ENCODE measurements at places on chromosomes 5 and 9.

DNA sequence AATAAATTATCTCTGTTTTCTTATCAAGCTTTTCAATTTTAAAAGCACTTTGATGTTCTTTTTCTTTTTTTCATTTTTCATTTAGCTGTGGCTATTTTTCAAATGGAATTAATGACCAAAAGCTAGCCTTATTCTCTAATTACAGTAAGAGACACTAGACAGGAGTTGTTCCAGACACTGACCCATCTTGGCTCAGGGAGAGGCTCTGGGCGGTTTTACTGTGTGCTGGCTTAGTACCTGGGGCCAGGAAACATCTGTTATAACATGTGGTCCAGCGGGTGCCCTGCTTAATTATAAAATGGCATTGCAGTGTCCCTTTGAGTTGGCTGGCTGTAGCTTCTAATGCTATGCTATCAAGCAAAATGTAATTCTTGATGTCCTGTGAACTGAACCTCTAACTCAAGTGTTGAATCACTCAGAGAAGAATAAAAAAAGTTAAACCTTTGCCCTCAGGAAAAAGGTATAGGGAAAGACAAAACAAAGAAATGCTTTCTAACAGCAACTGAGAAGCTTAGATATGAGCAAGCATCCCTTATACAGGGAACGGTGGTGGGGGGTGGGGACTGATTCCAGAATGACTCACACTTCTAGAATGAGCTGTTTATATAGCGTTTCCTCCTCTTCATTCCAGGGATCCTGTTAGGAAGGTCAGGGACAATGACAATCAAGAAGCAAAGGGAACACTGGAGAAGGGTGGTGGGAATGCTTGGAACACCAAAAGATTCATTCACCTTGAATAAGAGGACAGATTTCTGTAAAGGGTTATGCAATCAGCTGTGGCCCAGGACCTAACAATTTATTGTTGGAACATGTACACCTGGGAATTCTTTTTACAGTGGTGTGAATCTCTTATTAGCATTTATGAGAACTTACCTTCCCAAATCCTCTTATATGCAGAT is 58.7 kb upstream of the NFIB start:
- DNase-seq = no peak

DNA sequence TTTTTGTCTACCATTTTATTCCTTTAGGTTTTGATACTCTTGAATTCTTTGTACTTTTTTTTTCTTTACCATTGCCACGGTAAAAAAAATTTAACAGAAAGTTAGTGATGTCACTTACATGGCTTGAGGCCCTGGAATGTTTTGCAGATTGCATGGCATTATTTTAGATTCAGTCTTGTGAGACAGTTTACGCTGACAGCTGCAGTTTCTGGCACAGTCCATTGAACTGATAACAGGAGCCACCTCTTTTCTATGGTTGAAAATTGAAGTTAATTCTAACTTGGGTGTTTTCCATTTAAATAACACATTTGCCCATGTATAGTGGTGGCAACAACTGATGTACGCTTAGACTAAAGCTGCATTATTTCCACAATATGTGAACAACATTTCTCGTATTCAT is 1028.5 kb downstream of the CDH18 start:
- DNase-seq = no peak

DNA sequence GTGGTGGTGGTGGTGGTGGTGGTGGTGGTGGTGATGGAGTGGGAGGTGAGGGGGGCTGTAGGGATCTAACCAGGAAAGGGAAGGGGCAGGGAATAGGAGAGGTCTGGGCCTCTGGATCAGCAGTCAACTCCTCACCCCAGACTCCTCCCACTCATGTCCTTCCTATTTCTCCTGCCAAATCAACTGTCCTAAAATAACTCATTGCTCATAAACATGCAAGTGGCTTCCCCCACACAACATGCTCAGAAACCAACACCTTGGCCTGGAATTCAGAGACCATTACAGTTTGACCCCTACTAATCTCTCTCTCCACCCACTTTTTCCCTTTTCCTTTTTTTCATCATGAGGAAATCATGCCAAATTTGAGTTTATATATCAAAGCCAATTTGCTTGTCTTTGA is 8.4 kb upstream of the FSD1L start:
- DNase-seq = no peak

GRCh38 chr5:57777174-57777581 is 294.6 kb upstream of the ACTBL2 start:
- no peak for DNase-seq

GRCh38 chr9:108512426-108513173 is 343.2 kb downstream of the ACTL7B start:
- DNase-seq = no peak

DNA sequence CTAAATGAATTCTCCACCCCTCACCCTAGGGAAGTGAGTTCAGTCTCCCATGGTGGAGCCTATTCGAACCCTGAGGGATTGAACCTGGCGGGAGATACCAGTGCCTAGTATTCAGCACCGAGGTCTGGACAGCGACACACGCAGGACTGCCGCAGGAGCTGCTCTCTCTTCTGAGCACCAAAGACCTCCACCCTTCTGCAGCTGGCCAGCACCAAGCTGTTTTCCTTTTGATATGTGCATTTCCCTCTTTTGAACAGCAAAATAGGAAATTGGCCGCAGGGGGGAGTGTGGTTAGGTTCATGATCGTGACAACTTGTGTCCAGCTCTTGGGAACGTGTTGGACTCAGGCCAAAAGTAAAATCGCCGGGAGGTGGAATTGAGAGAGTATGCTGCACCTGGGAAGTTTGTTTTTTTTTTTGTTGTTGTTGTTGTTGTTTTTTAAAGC is 1.2 kb upstream of the PCSK1 start:
- DNase-seq = peak; percentile 22

GRCh38 chr5:132294728-132295504 is 722 bp downstream of the SLC22A4 start:
- DNase-seq = peak; percentile 71

- no peak for DNase-seq
These were observed 35.1 kb downstream of the CTNNAL1 start for GRCh38 chr9:108978205-108978604.

GRCh38 chr9:4756420-4756819 is 15.4 kb upstream of the AK3 start:
- no peak for DNase-seq

DNA sequence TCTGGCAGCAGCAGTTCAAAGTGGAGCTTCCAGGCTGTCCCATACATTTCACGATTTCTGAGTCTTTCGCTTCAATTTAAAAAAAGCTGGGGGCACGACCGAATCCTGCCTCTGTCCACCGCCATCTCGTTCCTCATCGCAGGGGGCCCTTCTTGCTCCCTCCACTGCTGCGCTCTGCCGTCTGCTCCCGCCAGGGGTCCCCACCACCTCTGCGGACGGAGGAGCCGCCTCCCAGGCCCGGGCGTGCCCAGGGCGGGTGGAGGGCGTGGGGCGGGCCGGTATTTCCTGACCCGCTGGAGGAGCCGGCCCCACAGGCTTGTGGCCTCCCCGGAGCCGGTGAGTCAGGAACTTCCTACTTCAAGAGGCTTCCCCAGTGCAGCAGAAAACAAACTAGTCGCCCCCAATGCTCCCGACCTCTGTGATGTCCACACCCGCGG is 50.4 kb downstream of the USP20 start:
- peak; percentile 91 for DNase-seq
